ENCODE measurements at places on chromosomes 12 and 14.

- DNase-seq: no peak
Observed at GRCh38 chr14:65926935-65927700, 514.6 kb downstream of the FUT8 start.

DNA sequence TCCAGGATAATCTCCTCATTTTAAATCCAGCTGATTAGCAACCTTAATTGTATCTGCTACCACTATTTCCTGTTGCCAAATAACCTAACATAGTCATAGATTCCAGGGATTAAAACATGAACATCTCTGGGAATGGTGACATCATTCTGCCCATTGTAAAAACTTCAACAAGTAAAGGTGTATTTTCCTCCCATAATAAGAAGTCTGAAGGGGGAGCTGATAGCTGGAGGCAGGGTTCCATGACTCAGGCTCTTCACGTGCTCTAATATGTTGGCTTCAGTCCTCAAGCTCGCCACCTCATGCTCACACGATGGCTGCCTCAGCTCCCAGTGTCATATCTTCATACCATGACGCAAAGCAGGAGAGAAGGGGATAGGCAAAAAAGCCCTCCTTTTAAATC, 172.0 kb upstream of the VASH1 start:
- no peak for DNase-seq

GRCh38 chr12:104751594-104751993, 206.5 kb downstream of the SLC41A2 start:
- no peak for DNase-seq

GRCh38 chr14:88256997-88257950, 65.8 kb downstream of the KCNK10 start:
- no peak for DNase-seq

DNA sequence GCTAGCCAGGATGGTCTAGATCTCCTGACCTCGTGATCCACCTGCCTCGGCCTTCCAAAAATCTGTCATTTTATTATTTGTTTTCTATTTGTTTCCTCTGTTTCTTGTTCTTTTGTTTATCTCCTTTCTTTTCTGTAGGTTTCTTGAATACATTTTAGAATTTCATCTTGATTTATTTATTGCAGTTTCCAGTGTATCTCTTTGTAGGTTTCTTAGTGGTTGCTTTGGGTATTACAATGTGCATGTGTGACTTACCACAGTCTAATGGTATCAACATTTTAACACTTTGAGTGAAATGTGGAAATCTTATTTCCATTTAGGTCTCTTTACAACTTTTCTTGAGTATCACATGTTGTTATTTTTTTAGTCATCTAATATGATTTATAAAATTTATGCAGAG, 29.9 kb upstream of the MUCL1 start:
- DNase-seq: no peak

- DNase-seq: no peak
Observed at GRCh38 chr12:127282786-127283565, 984.0 kb upstream of the TMEM132C start.

DNA sequence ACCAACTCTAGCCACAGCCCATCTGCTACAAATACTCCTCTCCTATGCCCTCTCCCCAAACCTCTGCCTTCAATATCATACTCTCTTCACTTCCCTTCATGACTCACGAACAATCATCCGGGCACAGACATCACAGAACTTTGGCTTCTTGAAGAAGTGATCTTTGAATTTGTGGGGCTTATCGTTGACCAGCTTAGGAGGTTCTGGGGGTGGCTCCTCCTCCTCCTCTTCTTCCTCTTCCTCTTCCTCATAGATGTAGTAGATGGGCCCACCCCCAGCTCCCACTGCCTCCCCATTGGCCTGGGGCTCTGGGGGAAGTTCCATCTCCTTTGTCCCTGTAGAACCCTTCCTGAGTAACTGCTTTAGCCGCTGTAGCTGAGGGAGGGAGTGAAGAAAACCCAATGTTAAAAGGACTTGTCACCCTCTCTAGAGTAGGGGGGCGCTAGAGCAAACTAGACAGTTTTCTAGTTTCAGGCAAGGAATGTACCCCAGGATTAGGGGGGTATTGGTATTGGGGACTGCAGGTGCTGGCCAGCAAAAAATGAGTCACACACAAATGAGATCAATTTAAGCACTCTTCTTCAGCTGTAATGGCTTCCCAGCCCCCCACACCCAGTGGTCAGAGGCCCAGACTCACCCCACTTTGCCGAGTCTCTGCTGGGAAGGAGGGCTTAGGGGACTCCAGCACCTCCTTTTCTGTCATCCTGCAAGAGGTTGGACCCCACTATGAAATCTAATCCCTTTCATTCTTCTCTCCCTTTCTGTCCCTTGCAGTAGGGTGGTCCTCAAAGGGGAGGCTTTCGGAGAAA, 1.8 kb downstream of the STAC3 start:
- DNase-seq: no peak

- DNase-seq: no peak
Observed at GRCh38 chr14:31278883-31279282, 71.3 kb upstream of the HECTD1 start.

- no peak for DNase-seq
Observed at GRCh38 chr12:100331871-100332270, 25.0 kb upstream of the SLC17A8 start.

DNA sequence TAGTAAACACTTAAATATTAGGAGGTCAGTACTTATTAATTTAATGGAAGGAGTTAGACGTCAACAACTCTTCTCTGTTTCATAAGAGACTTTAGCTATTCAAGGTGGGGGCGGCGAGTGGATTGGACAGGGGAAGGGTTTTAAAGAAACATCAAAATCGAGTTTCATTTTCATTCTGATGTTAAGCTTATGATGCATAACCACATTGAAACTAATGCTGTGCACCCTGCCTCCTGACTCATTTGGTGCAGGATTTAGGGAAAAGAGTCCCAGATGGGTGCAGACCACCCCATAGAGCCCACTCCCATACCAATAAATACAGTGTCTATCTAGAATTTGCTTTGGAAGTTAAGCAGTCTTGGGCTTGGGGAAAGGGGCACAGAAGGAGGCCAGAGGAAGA, 7.4 kb downstream of the ZBTB39 start:
- no peak for DNase-seq

GRCh38 chr12:45648070-45648469, 81.4 kb upstream of the ARID2 start:
- no peak for DNase-seq

- no peak for DNase-seq
Observed at GRCh38 chr12:55631733-55632132, 5.0 kb upstream of the OR10P1 start.

GRCh38 chr12:45540661-45541341, 188.7 kb upstream of the ARID2 start:
- DNase-seq: no peak

DNA sequence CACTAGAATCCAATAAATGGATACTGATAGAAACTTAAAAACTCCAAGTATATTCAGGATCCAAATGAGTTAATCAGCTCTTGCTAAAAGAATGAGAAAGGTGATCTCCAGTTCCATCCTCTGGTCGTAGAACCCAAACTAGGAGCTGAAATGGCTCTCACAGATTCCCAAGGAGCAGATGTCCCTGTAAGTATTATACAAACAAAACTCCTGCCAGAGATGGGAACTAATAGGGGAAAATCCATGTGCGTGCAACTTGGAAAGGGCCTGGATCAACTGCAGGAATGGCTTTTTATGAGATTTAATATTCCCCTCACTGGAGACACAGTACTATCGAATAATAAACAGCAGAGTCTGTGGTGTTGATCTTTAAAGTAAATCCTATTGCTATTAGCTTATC, 309.2 kb upstream of the TBX3 start:
- no peak for DNase-seq

GRCh38 chr14:94748667-94749347, 21.1 kb downstream of the GSC start:
- no peak for DNase-seq

GRCh38 chr12:100138048-100138802, 4.4 kb downstream of the BLTP3B start:
- no peak for DNase-seq

DNA sequence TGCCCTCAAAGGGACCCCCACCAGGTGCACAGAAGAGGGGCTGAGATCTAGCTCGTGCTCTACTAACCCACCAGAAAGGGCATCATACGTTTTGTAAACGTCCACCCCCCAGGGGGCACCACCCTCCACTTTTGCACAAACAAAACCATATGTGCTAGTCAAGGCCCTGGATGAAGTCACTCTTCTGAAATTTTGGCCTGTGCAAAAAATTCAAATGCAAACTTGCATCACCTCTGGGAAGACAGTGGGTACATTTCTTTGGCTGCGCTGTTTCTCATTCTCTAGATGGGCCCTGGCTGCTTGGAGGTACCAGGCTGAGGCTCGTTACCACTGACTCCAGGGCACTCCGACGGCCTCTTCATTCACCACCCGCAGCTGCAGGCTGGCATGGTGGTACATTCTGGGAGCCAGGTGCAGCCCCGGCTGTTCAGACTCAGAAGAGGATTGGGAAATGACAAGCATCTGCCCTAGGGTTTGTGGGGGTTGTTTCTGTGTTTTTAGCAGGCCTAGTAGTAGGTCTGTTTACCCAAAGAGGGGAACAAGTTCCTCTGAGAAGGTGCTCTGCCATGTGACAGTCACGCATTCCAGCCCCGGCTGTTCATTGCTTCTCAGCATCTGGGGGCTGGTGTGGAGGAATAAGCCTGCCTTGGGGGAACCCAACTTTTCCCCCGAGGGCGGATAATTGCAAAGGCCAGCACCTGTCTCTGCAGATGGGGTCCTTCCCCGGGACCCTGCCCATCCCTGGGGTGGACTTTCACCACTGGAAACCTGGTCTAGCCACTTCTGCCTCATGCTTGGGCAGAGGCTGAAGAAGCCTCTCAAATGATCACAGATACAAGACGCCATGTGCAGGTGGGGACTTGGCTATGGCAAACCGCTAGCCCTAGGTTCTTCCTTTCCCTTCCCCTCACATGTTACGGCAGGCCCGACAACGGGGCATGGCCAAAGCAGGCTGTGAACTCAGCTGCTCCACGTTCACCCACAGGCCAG, 147.6 kb downstream of the DPF3 start:
- DNase-seq: no peak

DNA sequence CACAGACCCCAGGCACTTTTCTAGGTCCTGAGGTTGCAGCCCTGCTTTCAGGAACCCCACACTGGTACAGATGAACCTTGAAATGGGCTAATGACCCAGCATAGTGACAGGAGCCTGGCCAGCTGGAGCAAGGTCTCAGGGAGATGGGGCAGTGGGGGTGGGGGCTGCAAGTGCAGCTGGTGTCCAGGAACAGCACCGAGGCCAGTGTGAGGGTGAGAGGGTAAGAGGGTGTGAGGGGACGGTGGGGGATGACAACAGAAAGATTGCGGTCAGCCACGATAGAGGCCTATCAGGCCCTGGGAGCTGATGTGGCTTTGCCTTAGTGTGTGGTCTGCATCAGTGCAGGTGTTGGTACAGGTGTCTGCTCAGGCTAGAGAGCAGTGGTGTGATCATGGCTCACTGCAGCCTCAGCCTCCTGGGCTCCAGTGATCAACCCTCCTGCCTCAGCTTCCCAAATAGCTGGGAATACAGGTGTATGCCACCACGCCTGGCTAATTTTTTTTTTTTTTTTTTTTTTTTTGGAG, 59.7 kb downstream of the EP400 start:
- no peak for DNase-seq

DNA sequence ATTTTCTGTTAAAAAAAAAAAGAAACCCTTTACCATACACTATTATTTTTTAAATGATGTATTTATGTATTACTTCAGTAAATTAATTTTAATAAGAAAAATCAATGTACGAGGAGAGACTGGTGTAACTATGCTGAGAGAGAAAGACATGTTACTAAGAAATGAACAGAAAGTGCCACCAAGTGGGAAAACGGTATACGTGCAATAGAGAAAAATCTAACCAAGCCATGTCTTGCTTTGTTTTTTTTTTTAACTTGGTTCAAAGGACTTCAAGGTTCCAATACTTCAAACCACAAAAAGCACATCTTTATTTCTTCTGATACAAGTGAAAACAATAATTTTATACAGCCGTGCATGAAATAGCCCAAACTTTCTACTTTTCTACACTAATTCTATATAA, 22.9 kb downstream of the NDUFA12 start:
- no peak for DNase-seq

DNA sequence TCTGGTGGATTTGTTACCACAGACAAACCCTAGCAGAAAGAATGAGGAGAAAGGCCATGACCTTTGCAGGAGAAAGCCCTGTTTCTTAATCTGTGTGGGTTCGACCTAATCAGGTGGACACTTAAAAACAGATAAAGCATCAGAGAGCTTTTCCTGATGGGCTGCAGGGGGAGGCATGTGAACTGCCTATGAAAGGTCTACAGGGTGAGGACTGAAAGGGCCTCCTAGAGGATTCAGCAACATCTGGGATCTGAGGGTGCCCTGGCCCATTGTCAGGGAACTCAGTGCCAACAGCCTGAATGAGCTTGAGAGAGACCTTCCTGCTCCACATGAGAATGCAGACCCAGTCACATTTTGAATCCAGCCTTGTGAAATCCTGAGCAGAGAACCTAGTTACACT, 178.8 kb upstream of the DDHD1 start:
- no peak for DNase-seq

GRCh38 chr12:67354322-67354721, 85.2 kb downstream of the CAND1 start:
- DNase-seq: no peak

DNA sequence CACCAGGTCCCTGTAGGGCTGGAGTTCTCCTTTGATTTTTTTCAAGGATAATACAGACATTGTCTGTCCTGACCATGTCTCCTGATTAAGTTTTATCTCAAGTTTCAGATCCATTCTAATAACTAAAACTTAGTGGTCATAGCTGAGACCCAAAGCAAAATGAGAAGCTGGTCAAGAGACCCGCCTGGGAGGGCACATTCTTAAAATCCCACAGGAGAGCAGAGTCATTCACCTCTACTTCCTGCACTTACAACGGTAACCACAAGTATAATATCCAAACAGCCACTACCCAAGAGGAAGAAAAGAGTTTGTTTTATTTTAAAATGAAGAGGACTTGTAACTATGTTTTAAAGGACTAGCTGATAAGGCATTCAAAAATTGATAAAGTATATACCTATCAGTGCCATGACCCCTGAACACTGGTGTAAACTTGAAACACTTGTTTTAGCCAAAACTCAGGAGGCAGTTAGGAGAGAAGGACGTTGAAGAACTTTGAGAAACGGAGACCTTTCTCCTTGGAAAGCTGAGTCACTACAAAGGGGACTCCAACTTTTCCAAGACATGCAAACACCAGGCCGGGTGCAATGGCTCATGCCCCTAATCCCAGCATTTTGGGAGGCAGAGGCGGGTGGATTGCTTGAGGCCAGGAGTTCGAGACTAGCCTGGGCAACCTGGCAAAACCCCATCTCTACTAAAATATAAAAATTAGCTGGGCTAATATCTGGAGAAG, 478.2 kb downstream of the GLT1D1 start:
- no peak for DNase-seq

- no peak for DNase-seq
Observed at GRCh38 chr14:91242635-91243034, 1.9 kb downstream of the GPR68 start.

GRCh38 chr12:88253371-88253978, 111.4 kb downstream of the TMTC3 start:
- DNase-seq: no peak

- DNase-seq: no peak
Observed at GRCh38 chr12:46205294-46205693, 63.5 kb downstream of the SLC38A1 start.

Measured in kidney epithelial cell (primary cell).